ENCODE measurements at places on chromosomes 2 and 18.

- DNase-seq, result no peak
These were observed 40.0 kb upstream of the PEX13 start for GRCh38 chr2:60977562-60977895.

DNA sequence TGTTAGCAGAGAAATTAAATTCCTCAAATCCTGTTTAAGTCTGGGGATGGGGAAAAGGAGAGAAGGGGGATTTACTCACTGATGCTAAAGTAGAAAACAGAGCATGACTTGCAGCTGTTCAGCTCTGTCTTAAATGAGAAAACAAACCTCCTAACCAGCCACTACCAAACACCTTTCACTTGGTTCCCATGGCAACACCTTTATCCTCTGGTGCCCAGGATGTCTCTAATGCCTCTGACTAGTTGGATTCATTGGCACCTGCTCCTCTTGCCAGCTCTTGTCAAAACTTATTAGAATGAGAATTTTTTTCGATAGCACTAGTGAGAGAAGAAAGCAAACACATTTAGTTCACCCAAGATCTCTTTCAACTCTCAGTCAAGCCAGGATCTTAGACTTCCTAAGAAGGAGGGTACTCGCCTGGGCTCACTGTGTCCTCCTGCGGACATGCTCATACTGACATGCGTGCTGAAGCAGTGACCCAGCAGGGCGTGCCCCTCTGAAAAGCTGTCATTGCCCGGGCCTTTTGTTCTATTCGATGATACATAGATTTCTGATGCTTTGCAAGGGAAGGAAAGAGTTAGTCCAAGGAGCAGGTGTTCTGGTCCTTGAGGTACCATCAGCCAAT lies 656.0 kb upstream of the CELF4 start:
- no peak for DNase-seq

GRCh38 chr2:232491139-232491780 lies 3.6 kb upstream of the ECEL1 start:
- no peak for DNase-seq

- DNase-seq, result no peak
These were observed 9.9 kb downstream of the NEU4 start for GRCh38 chr2:241818943-241819270.

GRCh38 chr2:30569946-30570345 lies 122.9 kb downstream of the LCLAT1 start:
- DNase-seq, result peak; percentile 65

DNA sequence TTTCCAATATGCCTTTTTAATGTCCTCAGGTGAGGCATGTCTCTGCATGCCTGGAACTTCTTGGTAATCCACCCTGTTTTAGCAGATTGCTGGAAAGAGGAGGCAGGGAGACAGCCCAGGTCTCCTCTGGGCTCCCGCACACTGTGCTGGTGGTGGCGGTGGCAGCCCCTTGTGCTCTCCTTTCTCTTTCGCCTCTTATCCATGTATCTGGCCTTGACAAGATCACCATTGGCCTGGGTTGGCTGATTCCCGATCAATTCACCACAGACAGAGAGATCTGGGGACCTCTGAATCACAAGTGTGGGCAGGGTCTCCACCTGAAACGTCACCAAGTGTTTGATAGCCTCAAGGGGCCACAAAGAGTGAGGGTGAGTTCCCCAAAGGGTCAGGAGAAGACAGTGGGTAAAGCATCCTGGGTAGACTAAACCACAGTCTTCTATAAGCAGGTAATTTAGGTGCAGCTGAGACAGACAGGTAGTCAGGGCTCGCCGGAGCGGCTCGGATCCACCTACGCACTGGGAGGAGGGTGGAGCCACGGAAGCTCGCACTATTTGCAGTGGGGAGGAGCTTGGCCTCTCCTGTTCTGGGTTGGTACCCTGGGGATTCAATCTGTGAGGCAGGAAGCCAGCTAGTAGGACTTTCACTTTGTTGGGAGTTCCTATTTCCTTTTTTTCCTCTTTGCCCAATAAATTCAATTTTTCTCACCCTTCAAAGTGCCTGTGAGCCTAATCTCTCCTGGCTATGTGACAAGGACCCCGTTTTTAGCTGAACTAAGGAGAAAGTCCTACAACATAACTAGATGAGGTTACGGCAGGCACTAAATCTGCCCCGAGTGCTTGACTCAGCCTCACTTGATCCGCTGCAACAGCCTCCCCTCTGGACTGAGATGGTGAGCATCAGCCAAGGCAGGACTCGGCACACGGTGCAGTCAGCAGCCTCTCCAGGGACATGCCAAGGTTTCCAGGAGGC lies 57.6 kb downstream of the SLC4A3 start:
- peak; percentile 73 for DNase-seq

GRCh38 chr2:36123995-36124394 lies 231.6 kb upstream of the CRIM1 start:
- no peak for DNase-seq

DNA sequence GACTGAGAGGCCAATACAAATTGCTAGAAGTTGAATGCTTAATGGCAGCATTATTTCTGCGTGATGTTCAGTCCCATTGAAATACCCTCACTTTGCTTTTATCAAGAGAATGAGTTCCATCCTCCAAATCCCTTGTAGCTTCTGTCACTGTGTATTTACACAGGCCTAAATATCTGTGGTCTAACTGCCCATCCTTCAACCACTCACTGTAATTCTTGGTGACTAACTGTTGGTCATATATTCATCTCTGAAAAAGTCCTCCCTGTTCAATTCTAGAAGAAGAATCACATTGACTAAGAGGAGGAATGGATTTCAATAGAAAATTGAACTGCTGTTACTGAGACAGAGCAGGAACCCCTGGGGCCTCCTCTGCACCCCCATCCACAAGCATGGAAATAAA lies 74.2 kb upstream of the L3MBTL4 start:
- DNase-seq, result peak; percentile 10

DNA sequence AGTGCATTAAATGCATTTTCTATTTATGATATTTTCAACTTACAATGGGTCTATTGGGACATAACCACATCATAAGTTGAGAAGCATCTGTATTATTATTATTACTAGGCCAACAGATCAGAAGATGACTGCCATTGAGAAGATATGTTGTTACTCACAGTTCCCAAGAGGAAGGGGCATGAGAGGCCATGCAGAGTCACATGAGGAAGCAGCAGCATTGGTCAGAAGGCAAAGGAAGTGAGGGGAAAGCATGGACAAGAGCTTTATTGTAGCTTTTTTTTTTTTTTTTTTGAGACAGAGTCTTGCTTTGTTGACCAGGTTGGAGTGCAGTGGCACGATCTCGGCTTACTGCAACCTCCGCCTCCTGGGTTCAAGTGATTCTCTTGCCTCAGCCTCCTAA lies 66.2 kb upstream of the LCLAT1 start:
- DNase-seq, result no peak

GRCh38 chr18:43271593-43272432 lies 5.5 kb downstream of the SYT4 start:
- DNase-seq, result peak; percentile 38

DNA sequence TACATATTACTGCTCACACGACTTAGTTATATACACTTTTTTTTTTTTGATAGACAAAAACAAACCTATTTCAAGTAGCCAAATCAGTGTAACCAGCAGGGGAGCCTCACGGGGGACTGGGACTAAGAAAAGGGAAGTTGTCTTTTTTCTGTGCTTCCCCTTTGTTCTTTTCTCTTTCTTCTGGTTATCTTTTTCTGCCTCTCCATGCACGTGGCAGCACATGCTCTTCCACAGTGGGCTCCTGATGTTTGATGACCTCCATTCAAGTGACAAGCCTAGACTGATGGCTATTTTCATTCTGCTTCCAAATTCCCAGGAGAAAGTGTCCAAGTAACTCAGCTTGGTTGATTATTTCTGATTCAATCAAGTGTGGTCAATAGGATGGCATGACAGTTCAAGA lies 98.2 kb upstream of the STK39 start:
- DNase-seq, result no peak

DNA sequence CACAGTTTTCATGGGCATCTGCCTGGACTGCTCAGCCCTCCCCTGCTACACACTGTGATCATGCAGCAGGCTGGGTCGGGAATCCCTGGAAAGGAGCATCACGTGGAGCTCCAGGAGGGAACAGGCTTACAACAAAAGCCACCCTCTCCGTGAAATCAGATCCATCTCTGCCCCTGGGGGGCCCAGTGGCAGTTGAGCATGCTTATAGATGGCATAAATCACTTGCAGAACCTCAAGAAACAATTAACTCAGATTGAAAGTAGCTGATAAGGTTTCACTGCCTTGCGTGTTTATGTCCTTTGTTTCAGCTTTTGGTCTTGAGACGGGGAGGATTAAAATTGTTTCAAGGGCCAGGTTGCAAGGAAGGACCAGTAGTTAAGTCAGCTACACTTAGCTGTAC lies 354.8 kb upstream of the MEIS1 start:
- no peak for DNase-seq

DNA sequence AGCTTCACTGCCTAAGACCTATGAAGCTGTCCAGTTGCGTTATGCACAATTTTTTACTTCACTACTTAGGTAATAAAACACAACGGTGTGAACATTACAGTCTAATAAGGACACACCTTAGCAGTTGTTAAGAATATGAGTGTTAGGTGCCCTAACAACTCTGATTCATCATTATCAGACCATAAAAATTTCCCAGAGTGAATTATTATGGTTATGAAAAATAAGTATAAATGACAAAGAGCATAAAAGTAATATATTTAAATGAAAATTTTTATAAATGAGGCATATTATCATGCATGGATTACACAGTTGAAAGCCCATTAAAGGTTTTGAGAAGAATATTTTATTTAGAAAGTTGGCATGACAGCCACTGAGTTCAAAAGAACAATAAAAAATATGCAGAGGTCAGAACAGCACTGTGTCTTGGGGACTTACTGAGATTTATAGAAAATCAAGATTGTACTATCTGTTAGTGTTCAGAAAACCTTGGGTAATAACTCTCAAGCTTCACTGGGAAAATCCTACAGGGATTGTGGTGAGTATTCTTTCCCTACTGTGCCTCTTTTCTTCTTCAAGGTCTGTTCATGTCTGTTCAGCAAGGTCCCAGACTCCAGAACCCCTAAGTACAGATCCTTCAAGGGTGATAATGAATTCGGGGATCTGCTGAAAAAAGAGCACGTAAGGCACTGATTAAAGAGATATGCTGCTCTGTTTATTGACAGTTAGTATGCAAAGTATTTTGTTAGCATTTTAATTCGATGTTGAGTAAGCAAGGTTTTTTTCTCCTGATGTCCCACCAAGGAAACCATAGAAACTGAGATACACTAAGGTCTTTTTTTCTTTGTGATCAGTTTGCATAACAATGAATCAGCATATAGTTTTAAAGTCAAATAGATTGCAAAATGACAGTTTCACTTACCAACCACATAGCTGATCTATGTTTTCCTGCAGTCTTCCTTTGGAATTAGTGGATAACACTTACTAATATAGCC lies 250.0 kb downstream of the DSEL start:
- peak; percentile 63 for DNase-seq

- DNase-seq, result peak; percentile 71
These were observed 100.5 kb upstream of the LMAN1 start for GRCh38 chr18:59459369-59460071.

GRCh38 chr18:44899832-44900231 lies 219.1 kb downstream of the SETBP1 start:
- DNase-seq, result no peak

- no peak for DNase-seq
These were observed 174.7 kb downstream of the KLHL29 start for GRCh38 chr2:23559561-23560239.

DNA sequence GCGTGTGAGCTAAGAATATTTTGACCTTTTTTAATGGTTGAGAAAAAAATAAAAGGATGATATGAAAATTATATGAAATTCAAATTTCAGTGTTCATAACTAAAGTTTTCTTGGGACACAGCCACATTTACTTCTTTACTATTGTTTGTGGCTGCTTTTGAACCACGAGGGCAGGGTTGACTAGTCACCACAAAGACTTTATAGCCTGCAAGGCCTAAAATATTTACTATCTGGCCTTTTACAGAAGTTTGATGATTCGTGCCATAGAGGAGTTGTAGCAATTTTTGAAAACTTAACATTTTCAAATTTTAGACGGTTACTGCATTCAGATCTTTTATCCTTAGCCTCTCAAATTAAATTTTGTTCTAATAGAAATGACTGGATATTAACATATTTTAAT lies 69.9 kb downstream of the LIMS1 start:
- peak; percentile 69 for DNase-seq

- no peak for DNase-seq
These were observed 130.9 kb downstream of the STK39 start for GRCh38 chr2:168116448-168116847.

GRCh38 chr2:47849368-47849767 lies 56.9 kb downstream of the FBXO11 start:
- no peak for DNase-seq

DNA sequence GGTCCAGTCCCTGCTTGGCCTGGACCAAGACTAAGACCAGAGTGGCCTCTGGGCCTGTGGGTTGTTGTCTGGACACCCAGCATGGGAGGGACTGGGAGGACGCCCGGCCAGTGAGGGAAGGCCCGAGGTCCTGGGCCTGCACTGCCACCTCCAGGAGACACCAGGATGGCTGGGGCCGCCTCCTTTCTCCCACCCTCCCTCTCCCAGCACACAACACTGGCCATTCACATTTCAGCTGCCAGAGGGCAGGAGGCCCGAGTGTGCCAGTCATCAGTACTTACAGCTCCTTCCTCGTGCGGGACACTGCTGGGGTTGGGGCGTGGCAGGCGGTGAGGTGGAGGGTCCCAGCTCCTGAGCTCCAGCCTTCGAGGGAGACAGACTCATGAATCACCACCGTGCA lies 133.5 kb downstream of the ASB1 start:
- DNase-seq, result no peak

- DNase-seq, result no peak
These were observed 83.3 kb upstream of the TANK start for GRCh38 chr2:161076936-161077335.

GRCh38 chr18:68721681-68722583 lies 7.0 kb upstream of the TMX3 start:
- DNase-seq, result no peak

DNA sequence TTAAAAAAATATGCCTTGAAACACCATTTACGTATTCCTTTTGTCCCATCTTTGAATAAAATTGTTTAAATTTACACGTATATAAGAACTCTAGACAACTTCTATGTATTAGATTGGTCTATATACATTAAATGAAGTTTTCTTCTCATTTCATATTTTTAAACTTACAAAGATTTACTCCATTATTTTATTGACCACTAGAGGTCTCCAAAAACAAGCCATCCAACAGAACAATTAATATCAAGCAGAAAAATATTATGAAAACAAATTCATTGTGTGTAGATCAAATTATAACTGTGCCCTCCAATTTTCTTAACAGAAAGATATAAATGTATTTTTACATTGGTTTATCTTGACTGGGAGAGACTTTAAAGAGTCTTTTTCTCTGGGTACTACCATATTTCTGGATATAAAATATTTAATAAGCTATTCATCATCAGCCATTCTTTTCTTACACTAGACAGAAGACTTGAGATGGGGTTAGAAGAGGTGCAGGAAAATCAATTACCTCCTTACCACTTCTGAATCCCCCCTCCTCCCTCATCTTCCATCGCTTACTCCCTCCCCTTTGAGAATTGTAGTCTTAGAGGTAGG lies 66.5 kb downstream of the DPP4 start:
- DNase-seq, result peak; percentile 15

DNA sequence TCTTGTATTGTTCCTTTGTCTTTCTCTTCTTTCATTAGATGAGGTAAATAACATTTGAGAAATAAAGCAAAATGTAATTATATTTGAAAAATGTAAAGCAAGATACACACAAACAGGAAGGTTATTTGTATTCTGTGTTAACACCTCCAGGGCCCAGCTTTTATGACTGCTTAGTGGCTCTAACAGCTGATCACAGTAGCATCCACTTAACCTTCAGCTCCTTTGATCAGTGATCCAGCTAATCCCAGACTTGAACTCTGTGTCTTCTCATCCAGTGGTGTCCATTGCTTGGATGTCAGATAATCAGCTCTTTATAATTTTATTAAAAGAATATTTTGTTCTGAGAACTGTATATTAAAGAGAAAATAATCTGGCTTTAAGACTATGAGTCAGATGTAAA lies 44.5 kb downstream of the PSMD14 start:
- no peak for DNase-seq
